ENCODE measurements at places on chromosomes 6 and 20.

- DNase-seq = no peak
These were observed 1358.6 kb upstream of the GJE1 start for GRCh38 chr6:140774080-140774505.

GRCh38 chr20:12824328-12825225 lies 184.2 kb upstream of the SPTLC3 start:
- DNase-seq = no peak

DNA sequence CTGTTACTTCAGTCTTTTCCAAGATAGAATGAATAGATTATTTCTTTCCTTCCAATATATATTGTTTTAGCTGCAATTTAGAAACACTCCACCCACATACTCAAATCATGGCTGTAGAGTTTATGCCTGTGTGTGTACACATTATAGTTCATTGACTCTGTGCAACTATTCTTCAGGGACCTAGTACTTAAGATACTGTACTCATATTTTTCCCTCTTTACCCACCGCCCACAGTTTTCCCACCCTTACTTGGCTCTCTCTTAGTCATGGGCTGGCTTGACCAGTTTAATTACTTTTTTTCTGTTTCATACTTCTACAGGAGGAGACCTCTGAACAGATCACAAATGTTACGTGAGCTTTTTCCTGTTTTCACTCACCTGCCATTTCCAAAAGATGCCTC lies 30.4 kb downstream of the C6orf89 start:
- no peak for DNase-seq

- no peak for DNase-seq
These were observed 46.8 kb upstream of the SLCO4A1 start for GRCh38 chr20:62595491-62595890.

DNA sequence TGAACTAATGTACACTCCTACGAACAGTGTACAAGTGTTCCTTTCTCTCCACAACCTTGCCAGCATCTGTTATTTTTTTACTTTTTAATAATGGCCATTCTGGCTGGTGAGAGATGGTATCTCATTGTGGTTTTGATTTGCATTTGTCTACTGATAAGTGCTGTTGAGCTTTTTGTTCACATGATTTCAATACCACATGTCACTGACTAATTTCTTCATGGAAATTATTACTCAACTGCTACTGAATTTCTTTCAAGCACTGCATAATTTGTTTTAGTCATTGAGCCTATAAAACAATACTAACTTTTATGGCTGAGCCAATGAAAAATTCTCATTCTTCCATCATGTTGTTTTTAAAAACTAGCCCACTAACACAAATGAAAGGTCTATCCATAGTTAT lies 115.4 kb downstream of the FRK start:
- no peak for DNase-seq

GRCh38 chr20:58854638-58855471 lies 2.3 kb downstream of the GNAS start:
- no peak for DNase-seq

DNA sequence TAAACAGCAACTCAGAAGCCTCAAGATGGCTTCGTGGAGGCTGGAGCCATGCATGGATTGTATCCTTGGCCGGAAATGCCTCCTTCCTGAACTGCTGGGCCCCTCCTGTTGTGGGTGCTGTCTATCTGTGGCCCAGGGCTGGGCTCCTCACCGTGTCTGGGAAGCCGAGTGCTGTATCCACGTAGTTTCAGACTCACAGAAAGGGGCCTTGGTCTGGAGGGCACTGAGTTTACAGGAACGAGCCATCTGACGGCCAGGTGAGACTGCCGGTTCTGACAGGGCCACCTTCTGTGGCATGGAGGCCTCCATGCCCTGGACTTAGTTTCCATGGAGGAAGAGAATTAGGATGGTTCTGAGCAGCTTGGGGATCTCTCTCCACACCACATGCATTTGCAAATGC lies 142.2 kb downstream of the ERMARD start:
- DNase-seq = no peak

- DNase-seq = no peak
These were observed 60.5 kb upstream of the PRND start for GRCh38 chr20:4661191-4661590.

DNA sequence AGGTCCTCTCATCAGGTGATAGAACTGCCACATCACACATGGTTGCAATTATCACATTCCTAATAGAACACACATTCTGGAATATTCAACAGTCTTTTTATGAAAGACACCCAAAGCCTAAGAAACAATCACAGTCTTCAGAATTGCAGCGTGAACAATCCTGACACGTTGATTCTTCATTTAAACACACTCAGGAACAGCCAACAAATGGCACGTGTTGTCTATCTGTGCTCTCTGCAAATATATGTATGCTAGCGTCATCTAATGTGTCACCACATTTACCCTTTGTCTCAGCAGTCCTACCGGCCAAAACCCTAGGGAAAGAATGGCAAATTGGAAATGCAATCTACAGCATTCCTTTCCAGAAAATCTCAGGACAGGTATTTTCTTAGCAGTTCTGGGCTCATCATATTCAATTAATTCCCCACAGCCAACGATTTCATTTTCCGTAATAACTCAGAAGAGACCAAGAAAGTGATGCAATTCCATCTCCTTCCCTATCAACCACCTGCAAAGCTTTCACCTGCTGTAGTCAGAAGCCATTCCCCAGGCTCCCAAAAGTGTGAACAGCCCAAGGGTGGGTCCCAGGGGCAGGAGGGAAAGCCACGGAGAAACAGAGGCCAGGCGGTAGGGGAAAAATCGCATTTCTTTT lies 280.3 kb upstream of the JARID2 start:
- DNase-seq = no peak

DNA sequence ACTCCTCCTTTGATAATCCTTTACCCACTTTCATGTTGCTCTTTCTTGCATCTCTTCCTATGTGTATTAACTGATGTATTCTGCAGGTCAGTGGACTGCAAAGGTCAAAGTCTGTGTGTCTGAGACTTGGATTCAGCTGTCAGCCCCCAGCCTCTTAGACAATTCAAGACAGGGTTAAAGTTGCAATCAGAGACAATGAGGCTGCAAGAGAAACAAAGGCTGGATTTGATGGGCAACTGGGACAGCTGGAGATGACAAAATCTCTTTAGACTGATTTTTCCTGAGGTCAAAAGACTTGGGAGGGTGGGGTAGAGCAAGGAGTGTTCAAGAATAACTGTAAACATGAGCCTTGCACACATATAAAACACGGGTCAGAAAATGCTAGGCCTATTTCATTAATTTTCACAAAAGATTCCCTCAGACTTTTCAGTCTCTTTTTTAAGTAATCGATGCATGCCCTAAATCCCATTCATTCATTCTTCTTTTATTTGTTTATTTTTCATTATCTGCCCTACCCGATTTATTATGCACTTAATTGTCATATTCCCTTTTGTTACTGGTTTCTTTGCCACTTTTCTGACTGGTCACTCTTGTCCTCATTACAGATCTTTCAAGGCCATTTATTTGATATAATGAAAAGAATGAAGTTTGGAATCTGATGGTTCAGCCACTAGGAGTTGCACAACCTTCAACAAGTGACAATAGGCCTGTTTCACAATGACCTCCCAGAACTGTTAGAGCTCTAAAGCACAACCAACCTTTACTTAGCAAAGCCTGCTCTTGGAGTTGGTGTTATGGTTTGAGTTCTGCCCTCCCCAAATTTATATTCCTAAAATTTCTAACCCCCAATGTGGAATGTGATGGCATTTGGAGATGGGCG lies 33.8 kb upstream of the AKAP12 start:
- DNase-seq = no peak

DNA sequence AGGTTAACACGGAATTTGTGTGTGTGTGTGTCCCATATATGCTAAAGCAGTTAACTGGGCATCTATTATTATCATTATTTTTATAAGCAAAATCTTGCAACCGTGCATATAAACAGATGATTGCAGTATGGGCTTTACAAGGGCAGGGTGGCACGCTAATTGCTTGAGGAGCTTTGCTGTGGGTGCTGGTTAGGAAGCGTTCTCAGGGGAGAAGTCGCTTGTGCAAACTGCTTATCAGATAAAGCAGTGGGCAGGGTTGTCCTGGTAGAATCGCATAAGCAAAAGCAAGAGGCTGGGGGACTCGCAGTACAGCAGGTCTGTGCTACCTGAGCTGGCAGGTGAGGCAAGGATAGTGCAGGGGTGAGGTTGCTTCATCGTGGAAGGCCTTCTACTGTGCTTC lies 9.7 kb upstream of the CCN6 start:
- DNase-seq = no peak

DNA sequence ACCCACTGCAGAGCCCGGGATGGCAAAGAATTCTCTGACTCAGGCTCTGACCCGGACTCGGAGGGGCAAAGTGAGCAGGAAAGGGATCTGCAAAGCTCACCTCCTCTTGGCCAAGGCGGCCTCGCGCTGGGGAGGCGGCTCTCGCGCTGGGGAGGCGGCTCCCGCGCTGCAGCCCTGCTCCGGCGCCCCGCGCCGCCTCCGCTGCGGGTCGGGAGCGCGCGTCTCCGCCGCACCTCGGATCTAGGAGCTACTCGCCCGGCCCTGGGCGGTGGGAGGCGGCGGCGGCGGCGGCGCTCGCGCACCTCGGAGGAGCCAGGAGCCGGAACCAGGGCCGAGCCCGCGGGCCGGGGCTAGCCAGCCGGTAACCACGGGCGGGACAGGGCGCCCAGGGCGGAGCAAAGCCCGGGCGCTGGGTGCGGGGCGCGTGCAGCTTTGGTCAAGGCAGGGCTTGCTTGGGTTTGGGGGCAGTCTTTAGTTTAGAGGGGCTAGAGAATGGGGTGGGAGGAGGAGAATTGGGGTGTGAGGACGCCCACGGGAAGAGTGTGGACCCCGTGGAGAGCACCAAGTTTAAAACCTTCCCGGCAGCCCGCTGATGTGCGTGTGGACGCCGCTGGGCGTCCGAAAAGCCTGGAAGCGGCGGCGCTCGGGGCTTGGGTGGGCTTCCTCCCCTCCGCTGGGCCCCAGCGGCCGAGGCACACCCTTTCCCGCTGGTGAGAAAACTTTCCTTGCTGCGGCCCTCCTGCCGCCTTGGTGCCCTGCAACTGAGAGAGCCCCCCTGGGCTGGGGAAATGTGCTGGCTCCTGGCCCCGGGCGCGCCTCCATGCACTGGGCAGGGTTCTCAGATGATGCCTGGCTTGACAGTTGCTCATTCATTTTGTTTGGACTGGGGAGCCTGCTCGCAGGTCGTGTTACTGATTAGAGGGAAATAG lies at the start of gene MRAP2:
Gene MRAP2, plus strand, starts transcription at position 250 of the 929 bp plus-strand sequence. CDS start 21,547 bp downstream, outside the sequence.
- DNase-seq = no peak

DNA sequence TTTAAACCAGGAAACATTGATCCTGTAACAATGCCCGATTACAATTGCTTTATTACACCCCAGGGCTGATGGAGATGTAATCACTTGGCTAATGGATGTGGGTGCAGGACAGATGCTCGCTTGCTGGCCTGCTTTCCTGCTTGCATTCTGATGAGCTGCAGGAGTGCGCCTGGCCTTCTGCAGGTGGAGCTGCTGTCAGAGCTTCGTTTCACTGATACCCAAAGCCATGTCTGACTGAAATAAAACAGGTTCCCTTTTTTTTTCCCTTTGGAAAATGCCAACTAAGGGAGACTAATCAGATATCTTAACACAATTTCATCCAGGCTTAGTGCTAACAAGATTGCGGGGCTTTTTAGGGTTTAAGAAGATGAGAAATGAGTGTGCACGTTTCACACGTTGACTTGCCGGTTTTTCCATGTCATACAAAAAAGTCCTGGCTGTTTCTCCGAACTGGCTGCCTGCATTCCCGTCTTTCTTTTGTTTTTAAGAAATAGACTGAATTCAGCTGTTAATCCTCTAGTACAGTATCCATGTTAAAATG lies 60.7 kb downstream of the VAPB start:
- DNase-seq = no peak

DNA sequence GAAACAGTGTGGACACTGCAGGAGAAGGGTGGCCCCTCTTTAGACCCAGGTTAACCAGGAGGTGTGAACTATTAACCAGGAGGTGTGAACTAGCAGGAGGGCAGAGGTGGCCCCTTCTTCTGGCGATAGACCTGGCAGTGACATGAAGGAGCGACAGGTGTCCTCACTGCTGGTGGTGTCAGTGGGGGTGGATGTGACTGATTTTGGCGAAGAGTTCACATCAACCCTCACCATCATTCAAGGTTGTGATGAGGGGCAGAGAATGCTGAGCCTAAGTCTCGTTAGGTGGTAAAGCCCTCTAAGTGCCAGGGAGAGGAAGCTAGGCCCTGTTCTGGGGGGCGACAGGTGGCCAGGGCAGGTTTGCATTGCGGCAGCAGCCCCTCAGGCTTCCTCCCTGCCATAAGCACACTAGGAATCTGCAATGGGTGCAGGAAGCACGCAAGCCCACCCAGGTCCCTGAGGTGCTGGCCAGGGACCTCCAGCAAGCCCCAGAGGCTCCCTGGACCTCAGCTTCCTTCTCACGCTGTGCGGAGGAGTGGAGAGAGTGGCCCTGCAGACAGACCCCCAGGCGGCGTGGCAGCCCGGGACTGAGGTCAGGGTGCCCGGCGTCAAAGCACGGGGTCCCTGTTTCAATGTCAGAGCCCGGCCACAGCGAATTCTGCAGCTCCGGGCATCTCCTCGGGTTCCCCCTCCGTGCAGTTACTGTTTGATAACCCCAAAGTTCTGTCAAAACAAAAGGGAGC lies 13.7 kb downstream of the NPEPL1 start:
- no peak for DNase-seq

All from cortex of kidney (tissue), 1 donor.